ENCODE measurements at places on chromosomes 11 and 22.

- no peak for DNase-seq
Measured at GRCh38 chr22:42365111-42365865, 66.9 kb downstream of the NFAM1 start.

DNA sequence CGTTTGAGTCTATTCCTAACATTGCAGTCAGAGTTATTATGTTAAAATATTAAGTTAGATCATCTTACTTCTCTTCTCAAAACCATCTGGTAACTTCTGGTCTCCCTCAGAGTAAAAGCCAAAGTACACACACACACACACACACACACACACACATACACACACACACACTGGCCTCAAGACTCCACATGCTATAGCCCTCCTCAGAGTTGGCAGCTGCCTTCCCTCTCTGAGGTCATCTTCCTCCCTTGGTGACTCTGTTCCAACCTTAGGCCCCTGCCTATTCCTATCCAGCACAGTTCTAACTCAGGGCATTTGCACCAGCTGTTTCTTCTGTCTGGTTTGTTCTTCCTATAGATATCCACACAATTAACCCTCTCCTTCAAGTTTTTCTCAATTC lies 272.0 kb upstream of the SESN3 start:
- DNase-seq: no peak

DNA sequence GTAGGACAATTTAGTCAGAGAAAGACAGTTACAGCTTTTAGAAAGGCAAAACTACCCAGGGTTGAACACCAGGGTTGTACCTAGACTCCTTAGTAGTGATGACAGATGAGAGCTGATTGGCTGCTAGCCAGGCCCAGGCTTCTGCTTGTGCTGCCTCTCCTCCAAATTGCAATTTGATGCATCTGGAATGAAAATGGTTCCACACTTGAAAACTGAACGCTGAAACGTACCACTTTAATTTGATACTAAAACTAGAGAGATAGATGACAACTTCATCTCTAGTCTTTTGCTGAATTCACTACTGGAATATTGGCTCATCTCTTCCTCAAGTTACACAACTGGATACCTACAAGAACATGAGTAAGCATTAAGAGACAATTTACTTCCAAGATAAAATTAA lies 19.2 kb upstream of the FNBP4 start:
- DNase-seq: no peak

DNA sequence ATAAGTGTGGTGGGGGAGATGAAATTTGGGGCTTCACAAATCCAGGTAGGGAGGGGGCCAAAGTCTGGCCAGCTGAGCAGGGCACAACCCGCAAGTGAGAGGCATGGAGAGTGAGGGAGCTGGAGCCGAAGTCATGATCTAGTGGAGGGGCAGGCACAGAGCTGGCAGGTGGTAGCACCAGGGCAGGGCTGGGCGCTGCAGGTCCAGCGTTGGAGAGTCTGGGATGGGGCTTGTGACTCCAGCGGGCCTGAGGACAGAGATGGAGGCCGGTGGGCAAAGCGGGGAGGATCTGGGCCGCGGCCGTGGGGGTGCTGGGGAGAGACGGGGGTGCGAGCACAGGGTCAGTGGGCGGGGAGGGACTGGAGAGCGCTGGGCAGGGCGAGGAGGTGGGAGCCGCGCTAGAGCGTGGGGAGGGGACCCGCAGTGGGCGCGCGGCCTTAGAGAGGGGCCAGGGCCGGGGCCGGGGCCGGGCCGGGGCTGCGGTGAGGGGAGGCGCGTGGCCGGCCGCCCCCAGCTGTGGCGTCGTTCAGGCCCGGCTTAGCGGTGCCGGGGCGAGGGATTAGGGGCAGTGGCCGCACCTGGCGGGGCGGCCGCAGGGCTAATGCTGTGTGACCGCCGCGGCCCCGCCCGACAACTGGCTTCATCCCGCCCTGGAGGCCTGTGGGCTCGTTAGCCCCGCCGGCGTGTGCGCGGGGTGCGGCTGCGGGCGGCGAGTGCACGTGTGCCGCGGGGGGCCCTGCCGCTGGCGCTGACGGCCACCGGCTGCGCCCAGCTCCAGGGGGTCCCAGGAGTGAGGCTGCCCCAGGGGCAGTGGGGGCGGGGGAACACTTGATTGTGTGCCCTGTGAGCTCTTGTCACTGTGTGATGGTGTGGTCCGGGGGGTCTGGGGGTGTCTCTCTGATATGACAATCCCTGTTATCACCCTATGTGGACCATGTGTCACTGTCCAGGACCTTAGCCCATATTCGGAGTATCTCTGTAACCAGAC lies 23.6 kb upstream of the MYOD1 start:
- no peak for DNase-seq

GRCh38 chr11:102316346-102316904 lies 859 bp upstream of the BIRC3 start:
- DNase-seq: no peak

- DNase-seq: peak; percentile 80
Measured at GRCh38 chr22:19892257-19892879, 37.7 kb upstream of the GNB1L start.

- no peak for DNase-seq
Measured at GRCh38 chr22:30224161-30224857, 22.2 kb downstream of the LIF start.

GRCh38 chr11:17601256-17601671 lies 54.2 kb downstream of the OTOG start:
- no peak for DNase-seq

DNA sequence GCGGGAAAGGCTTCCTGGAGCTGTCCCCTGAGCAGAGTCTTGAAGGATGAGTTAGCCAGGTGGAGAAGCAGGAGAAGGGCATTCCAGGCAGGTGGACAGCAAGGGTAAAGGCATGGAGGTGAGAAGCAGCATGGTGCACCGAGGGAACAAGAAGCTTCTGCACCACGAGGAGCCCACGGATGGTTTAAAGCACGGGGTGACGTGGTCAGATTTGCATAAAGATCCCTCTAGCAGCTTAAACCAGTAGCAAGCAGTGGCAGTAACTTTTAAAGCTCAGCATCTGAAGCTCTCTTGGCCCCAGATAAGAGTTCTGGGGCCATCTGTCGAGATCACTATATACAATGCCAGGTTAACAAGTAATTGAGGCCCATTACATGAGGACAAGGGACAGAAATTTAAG lies 36.8 kb downstream of the SERPINH1 start:
- no peak for DNase-seq

DNA sequence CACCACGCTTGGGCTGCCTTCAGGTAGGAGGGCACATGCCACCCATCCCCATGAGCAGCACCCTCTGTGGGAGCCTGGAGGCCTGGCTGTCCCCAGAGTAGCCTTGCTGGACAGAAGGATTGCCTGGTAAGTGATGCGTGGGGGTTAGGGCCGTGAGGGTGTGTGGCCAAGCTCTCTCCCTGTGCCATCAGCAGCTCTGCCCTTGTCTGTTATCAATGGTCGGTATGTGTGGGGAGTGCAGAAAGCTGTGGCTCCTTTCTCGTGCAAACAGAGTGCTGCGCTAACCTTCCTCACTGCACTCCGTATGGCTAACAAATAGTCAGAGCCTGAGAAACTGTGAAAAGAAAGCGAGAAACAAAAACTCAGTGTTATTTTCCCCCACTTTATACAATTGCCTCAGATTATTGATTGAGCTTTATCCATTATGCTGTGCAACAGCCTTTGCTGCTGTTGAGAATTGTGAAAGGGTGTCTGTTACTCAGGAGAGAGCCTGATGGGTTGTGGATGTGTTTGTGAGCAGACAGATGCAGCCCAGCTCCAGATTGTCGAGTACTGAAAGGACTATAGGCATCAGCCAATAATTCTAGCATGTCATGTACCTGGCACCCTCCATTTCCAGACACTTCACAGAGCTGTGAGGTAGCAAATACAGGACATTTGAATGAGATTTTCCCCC lies 432.2 kb downstream of the NTM start:
- DNase-seq: no peak

DNA sequence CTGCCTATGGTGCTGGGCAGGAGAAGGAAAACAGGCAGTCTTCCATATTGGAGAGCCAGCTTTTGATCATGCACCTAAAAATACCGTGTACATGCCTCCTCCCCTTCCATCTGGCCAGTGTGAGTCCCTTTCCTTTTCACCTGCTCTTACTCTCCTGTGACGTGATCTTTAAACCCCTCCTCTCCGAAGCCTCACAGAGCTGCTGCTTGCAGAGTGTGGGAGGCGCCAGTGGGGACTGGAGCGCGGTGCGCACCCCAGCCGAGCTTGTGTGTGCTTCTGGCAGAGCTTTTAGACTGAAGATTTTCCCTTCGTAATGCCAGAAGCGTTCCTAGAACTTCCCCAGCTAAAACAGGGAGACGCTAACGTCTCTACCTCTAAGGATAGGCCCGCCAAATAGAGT lies 29.8 kb downstream of the MUC6 start:
- DNase-seq: no peak

GRCh38 chr11:83303316-83303715 lies 17.1 kb upstream of the CCDC90B start:
- no peak for DNase-seq

GRCh38 chr22:29470159-29470855 lies 9.7 kb upstream of the NEFH start:
- peak; percentile 97 for DNase-seq

- DNase-seq: no peak
Measured at GRCh38 chr11:45907911-45908370, 870 bp upstream of the FREY1 start.

DNA sequence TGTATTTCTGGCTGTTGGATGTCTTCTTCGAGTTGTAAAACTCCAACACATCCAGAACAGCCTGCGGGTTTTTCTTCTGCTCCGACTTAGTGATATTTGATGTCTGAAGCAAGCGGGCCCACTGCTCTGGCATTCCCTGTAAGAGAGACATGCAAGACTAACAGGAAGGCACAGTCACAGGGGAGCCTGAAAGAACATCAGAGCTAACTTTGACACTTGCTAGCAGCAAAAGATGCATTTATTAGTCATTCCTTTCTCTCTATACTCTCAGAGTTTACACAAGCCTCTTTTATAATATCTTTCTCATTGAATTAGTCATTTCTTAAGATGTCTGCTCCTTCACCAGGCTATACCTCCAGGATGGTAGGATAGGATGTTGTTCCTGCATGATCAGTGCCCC lies 77.8 kb upstream of the GDPD4 start:
- no peak for DNase-seq

GRCh38 chr11:47248664-47249377 lies at the start of gene ACP2:
ACP2 (minus strand) TSS chr11:47248814; CDS start chr11:47248789, 25 bp downstream.
- peak; percentile 92 for DNase-seq

DNA sequence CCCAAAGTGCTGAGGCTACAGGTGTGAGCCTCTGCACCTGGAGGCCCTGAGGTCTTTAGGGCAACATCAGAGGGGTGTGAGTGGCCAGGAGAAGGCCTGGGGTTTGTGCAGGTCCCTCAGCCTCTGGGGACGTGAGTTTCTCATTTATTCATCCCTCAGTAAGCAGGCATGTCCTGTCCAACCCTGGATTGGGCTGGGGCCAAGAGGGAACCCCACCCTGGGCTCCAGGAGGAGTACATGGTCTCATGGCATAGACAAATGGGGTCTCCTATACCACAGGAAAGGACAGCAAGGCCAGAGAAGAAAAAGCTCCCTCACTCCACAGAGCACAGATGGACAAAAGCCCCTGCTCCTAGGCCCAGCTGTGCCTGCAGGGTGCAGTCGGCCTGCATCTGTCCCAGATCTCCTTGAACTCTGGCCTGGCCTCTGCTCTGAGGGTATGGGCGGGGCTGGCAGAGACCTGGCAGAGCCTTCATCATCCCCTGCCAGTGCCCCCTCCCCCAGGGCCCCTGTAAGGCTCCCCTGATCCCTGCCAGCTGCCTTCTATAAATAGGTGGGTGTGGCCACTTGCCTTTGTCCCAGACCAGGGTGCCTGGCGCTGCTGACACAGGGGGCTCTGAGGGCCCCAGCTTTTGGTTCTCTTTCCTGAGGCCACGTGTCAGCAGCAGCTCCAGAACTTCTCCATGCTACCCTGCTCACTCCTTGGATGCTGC lies 34.6 kb downstream of the A4GALT start:
- DNase-seq: no peak

- no peak for DNase-seq
Measured at GRCh38 chr11:44829838-44830237, 103.1 kb downstream of the TSPAN18 start.

GRCh38 chr22:25930083-25930482 lies 188.1 kb downstream of the MYO18B start:
- DNase-seq: no peak

GRCh38 chr11:29351301-29351873 lies 665.4 kb downstream of the KCNA4 start:
- DNase-seq: no peak

GRCh38 chr22:42623756-42624441 lies 9.2 kb upstream of the POLDIP3 start:
- DNase-seq: no peak

DNA sequence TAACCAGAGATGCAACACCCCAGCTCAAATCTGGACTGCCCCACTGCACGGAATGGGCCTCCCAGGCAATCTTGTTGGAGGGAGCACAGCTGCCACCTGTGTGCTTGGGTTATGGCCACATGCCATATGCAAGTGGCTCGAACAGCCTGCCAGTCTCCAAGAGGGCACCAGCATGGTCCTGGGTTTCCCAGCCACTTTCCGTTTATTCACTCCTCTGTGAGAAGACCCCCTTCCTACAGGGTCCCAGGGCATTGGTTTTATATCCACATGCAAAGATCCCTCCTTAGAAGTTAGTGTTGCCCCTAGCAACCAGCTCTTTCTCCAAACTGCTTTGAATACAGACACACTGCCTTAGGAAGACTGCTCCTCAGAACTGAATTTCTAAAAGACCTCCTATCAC lies 487.8 kb downstream of the BUD13 start:
- DNase-seq: no peak

DNA sequence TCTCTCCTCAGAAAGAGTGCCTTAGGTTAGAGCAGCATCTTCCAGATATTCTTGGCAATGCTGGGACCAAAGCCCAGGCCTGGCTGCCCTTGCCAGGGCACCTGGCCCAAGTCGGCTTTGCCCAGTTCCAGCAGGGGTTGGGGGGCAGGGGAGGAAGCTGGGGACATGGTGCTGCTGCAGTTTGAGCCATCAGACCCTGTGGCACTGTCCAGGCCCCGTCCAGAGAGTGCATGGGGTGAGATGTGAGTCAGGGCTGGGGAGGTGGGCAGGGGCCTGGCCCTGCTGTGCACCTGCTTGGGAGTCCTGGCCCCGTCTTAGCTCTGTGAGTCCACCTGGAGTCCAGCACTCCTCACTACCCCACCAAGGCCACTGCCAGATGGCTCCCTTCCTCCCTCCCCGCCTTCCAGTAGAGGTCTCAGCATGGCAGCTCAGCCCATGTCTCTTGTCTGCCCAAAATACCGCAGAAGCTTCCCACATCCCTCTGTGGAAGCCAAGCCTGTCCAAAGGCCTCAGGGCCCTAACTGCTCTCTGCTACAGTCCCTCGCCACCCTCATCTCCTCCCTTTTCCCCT lies 16.6 kb downstream of the DERL3 start:
- DNase-seq: no peak

DNA sequence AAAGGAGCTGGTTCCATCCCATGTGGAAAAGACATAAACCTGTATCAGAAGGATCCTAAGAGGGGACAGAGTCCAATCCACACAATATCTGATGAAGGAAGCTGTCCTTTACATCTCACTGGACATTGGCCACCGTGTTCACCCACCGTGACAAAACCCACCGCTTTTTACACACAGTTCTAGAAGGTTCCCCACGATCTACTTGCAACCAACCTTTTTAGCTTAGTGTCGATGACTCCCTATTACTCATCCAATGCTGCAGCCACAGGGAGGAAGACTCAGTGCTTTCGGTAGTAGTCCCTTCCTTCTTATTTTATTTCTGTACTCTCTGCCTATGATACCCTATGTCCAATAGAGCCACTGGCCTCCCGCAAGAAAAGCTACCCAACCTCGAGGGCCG lies 65.4 kb downstream of the MAPK1 start:
- no peak for DNase-seq

GRCh38 chr11:65651589-65652510 lies 10.9 kb downstream of the RELA start:
- no peak for DNase-seq

GRCh38 chr22:32218470-32218869 lies 13.6 kb upstream of the RFPL2 start:
- DNase-seq: no peak
